ENCODE measurements at places on chromosomes 5 and 9. TPM values are rescaled to one million over a fixed set of nuclear protein-coding genes. Genes with fewer than 3 reads are reported as not detected.

MED10 gene
- total RNA-seq, result 34.0 TPM

DNA sequence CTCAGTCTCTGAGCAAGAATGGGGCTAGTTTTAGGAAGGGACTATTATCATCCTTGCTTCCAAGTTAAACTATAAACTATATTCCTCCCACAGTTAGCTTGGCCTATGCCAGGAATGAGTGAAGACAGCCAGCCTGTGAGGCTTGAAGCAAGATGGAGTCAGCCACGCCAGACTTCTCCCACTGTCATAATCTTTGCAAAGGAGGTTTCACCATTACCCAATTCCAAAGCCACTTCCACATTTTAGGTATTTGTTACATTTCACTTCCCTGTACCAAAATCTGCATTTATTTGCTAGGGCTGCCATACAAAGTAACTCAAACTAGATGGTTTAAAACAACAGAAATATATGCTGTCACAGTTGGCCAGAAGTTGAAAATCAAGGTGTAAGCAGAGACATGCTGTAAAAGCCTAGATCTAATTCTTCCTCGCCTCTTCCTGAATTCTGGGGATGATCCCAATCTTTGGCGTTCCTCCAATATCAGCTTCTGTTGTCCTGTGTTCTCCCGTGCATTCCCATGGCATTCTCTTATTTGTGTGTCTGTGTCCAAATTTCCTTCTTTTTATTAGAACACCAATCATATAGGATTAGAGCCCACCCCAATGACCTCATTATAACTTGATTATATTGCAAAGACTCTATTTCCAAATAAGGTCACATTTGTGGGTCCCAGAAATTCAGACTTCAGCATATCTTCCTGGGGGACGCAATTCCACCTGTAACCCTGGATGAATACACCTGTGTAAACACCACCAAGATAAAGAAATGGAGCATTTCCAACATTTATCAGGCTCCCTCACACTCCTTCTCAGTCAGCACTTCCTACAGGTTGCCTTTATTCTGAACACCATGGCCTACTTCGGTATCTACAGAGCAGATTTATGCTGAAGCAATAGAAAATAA lies 126.8 kb downstream of the GCNT1 start:
- no peak for DNase-seq
- H3K27ac ChIP-seq, result no peak overlapping the region
- H3K4me1 ChIP-seq, result no peaks in the 10 kb centered on the region
- H3K36me3 ChIP-seq, result no peaks in the 10 kb centered on the region
- no peaks in the 10 kb centered on the region for H3K27me3 ChIP-seq

- H3K27me3 ChIP-seq, result no peaks in the 10 kb centered on the region
- H3K36me3 ChIP-seq, result no peaks in the 10 kb centered on the region
- no peak for DNase-seq
- H3K4me1 ChIP-seq, result no peaks in the 10 kb centered on the region
Measured at GRCh38 chr5:89850513-89850865, 559.1 kb downstream of the CETN3 start.

DNA sequence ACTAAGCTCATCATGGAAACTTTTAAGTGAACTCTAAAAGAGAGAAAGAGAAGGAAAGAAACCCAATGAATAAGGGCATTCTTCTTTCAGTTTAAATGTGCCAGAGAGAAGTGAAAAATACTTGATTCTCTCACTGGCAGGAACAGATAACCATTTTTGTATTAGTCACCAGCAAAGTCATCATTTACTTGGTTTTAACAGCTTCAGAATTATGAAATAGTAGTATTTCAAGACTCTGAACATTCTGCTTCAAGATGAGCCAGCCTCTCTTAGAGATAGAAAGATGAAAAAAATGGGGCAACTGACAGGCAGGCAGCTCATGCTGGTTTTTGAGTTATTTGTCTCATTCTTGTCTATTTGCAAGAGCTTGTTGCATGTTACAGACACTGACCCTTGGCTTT lies 103.5 kb downstream of the GCNT1 start:
- H3K4me1 ChIP-seq, result no peaks in the 10 kb centered on the region
- no peak for DNase-seq
- no peaks in the 10 kb centered on the region for H3K27me3 ChIP-seq

OBP2B gene
- total RNA-seq, result not detected

CATSPER3 gene
- total RNA-seq, result 0.69 TPM

GRCh38 chr9:115590011-115590410 lies 472.1 kb upstream of the TNC start:
- H3K4me3 ChIP-seq, result no peak overlapping the region
- no peaks in the 10 kb centered on the region for H3K36me3 ChIP-seq
- H3K27ac ChIP-seq, result no peak overlapping the region
- DNase-seq, result no peak
- H3K27me3 ChIP-seq, result no peaks in the 10 kb centered on the region

DNA sequence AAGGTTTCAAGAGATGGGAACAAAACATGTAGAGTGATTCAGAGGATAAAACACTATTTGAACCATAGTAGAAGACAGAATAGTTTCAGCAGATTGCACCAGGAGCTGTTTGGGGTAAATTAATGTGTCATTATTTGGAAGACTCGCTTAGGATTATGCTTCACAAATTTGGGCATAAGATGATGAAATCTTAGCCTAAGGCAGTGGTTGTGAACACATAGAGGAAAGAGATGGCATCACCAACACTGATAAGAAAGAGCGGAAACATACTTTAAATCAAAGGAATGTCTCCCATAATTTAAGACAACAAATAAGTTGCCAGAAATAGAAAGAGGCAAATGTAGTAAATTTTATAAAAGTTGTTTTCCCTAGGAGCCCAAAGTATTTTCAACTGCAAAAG lies 66.1 kb upstream of the TBCA start:
- no peak for DNase-seq
- no peak overlapping the region for H3K4me3 ChIP-seq
- H3K4me1 ChIP-seq, result no peaks in the 10 kb centered on the region
- no peaks in the 10 kb centered on the region for H3K36me3 ChIP-seq

DNA sequence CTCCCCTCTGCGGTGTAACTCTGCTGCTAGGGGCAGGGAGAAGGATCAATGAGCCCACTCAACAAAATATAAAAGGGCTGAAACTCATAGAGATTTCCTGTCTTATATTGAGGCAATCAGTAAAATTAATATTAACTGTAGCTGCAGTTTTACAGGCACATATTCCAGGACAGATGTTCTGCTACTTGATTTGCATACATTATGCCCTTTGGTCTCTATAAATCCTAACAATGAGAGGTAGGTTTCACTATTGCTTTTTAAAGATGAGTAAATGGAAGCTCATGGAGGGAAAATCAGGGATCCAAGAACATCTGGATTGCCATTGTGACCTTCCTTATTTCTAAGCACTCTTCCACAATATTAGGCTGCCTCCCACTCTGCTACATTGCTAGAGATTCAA lies 23.5 kb upstream of the TRIM32 start:
- H3K4me1 ChIP-seq, result no peaks in the 10 kb centered on the region
- no peak overlapping the region for H3K4me3 ChIP-seq
- no peak for DNase-seq
- no peaks in the 10 kb centered on the region for H3K27me3 ChIP-seq
- no peaks in the 10 kb centered on the region for H3K36me3 ChIP-seq

GRCh38 chr9:71816916-71817451 lies 48.7 kb upstream of the CEMIP2 start:
- no peaks in the 10 kb centered on the region for H3K4me1 ChIP-seq
- no peaks in the 10 kb centered on the region for H3K27me3 ChIP-seq
- H3K27ac ChIP-seq, result no peak overlapping the region

- H3K36me3 ChIP-seq, result no peaks in the 10 kb centered on the region
- H3K4me3 ChIP-seq, result 0 out of 2 replicates have a peak overlapping the region, but pooled peaks have one; percentile 3
- H3K27ac ChIP-seq, result peak overlapping the region; percentile 49
- H3K4me1 ChIP-seq, result peaks cover 40% of the 10 kb centered on the region
- H3K27me3 ChIP-seq, result no peaks in the 10 kb centered on the region
- DNase-seq, result no peak
Measured at GRCh38 chr5:17114233-17114632, 103.2 kb upstream of the BASP1 start.

DNA sequence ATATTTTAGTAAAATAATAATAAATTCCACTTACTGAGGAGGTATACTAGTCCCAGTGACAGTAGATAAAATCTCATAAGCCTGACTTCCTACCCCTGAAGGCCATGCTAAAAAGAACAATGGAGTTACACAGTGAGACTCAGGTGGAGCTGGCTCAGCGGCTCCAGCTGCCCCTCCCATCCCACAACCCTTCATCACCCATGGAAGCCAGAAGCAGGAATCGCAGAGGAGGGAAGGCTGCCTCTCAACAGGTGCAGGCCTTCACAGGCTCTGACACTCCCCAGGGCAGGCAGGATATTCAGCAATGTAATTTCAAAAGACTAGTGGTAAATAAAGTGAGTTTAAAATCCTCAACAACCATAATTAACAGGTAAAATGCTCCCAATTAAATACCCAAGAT lies 67.5 kb downstream of the FANCC start:
- no peaks in the 10 kb centered on the region for H3K36me3 ChIP-seq
- H3K4me1 ChIP-seq, result no peaks in the 10 kb centered on the region
- no peaks in the 10 kb centered on the region for H3K27me3 ChIP-seq
- no peak for DNase-seq

CARTPT gene
- total RNA-seq, result not detected

DNA sequence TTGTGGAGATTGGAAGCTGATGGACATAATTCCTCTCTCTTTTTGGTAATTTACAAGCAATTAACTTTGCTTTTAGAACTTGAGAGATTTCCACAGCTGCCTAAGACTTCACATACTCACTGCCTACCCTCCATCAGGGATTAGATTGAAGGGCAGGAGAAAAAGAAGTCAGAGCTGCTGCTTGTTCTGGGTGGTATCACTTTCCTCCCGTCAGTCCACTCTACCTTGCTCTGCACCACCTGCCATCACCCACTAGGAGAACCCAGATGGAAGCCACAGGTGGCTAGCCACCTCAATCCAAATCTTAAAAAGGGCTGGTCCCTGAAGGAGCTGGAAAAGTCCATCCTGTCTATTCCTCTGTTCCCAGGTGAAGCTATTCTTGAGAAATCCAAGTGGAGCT lies 10.5 kb downstream of the IRF1 start:
- DNase-seq, result no peak
- no peak overlapping the region for H3K27ac ChIP-seq
- H3K4me3 ChIP-seq, result no peak overlapping the region
- H3K36me3 ChIP-seq, result peaks cover 6% of the 10 kb centered on the region
- H3K4me1 ChIP-seq, result peaks cover 7% of the 10 kb centered on the region
- no peaks in the 10 kb centered on the region for H3K27me3 ChIP-seq

TPPP gene
- 0.98 TPM for total RNA-seq

GABRA6 gene
- not detected for total RNA-seq

HAVCR2 gene
- total RNA-seq, result not detected

- H3K4me1 ChIP-seq, result no peaks in the 10 kb centered on the region
- no peak for DNase-seq
- H3K27ac ChIP-seq, result no peak overlapping the region
- H3K27me3 ChIP-seq, result no peaks in the 10 kb centered on the region
- no peaks in the 10 kb centered on the region for H3K36me3 ChIP-seq
Measured at GRCh38 chr9:117178596-117179375, 236.1 kb downstream of the ASTN2 start.

OGN gene
- total RNA-seq, result 0.08 TPM

DNA sequence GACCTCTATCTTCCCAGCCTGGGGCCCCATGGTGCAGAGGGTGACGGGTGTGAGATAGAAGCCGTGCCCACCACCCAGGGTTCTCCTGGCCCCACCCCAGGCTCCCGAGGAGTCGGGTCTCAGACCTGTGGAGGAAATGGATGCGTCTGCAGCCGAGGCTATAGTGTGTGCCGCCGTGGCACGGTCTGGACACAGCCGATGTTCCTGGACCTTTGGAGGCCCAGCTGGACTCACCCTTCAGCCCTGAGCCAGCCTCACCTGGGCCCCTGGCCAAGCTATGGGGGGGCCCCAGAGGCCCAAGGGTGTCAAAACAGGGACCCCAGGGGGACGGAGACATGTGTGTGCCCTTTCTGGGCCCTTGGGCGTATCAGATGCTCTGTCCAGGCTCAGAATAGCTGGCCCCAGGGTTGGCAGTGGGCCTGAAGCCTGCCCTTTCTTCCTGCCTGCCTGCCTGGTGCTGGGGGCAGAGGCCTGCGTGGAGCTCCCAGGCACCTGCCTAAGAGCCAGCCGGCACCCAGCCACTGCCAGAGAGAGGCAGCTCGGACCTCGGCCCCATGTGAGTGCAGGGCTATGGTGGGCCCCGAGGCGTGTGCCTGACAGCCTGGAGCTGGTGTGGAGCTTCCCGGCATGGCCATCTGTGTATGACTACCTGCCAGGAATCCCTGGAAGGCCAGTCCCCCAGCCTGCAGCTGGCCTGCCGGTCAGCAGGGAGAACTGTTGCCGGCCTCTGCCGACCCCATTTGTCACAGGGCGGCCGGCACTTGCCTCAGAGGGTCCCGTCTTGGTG lies 41.8 kb downstream of the KCNT1 start:
- no peaks in the 10 kb centered on the region for H3K4me1 ChIP-seq
- DNase-seq, result no peak
- H3K4me3 ChIP-seq, result no peak overlapping the region
- H3K36me3 ChIP-seq, result no peaks in the 10 kb centered on the region

C5orf52 gene
- total RNA-seq, result not detected

SHLD3 gene
- total RNA-seq, result 3.3 TPM

DNA sequence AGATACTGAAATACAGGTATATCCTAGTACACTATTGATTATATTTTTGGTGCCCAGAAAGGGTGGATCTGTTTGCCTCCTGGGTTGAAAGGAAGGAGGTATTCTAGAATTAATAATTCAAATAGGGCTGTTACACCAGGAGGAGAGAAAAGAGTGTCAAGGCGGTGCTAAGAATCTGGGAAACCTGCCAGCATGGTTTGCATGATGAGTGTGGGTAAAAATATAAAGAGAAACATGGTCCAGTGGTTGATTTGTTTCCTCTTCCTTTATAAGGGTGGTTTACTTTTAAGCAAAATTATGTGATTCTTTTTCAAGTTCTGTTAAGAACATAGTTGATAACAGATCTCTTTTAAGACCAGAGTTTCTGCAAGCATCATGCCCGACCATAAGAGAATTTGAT lies 69.4 kb upstream of the NFIB start:
- H3K36me3 ChIP-seq, result no peaks in the 10 kb centered on the region
- H3K4me3 ChIP-seq, result no peak overlapping the region
- no peak overlapping the region for H3K27ac ChIP-seq
- no peaks in the 10 kb centered on the region for H3K27me3 ChIP-seq

DNA sequence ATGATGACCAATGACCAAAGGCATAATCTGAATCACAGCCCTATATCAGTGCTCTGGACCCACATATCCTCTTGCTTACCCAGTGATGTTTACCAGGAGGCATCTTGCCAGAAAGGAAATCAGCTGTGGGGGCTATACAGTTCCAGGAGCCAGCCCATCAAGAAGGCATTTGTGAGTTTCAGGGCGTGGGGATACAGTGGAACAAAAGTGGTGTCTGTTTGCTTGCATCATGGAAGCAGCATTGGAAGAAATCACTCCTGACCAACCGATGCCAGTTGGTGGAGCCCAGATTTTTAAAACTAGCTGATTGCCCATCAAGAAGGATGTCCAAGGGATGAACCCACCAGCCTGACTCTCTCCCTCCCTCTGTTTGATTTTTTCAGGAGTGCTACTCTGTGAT lies 106.5 kb upstream of the EGFLAM start:
- DNase-seq, result no peak
- H3K27me3 ChIP-seq, result peaks cover 5% of the 10 kb centered on the region
- H3K36me3 ChIP-seq, result no peaks in the 10 kb centered on the region
- H3K27ac ChIP-seq, result no peak overlapping the region
- no peaks in the 10 kb centered on the region for H3K4me1 ChIP-seq

PCDH1 gene
- 9.0 TPM for total RNA-seq

GRCh38 chr5:129820-130219 lies 37.9 kb downstream of the PLEKHG4B start:
- DNase-seq, result no peak
- no peaks in the 10 kb centered on the region for H3K4me1 ChIP-seq
- no peaks in the 10 kb centered on the region for H3K36me3 ChIP-seq
- H3K27me3 ChIP-seq, result no peaks in the 10 kb centered on the region
- no peak overlapping the region for H3K27ac ChIP-seq
- no peak overlapping the region for H3K4me3 ChIP-seq
